ENCODE measurements at places on chromosomes 2 and 18. TPM values are rescaled to one million over a fixed set of nuclear protein-coding genes. Genes with fewer than 3 reads are reported as not detected.
A peak's percentile ranks its signal among the peaks of the same experiment; 100 is the strongest.

DNA sequence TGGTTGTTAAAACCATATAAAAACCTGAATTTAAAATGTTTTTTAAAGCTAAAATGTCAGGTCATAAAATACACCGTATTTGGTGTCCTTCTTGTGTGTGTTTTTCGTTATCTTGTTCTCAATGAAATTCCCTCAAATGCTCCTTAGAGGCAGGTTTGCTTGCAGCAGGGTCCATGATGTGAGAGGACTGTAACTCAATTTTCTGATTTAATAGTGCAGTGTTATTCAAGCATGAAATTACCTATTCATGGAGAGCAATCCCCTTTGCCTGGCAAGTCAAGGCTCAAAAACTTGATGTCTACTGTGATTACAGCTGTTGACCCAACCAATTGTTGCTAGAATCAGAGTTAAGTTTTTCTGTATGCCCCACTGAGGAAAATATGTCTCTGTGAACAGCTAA lies 318.2 kb downstream of the GALNT13 start:
- H3K4me1 ChIP-seq: no peaks in the 10 kb centered on the region
- H3K27me3 ChIP-seq: no peaks in the 10 kb centered on the region
- no peaks in the 10 kb centered on the region for H3K36me3 ChIP-seq
- DNase-seq: no peak
- no peak overlapping the region for H3K4me3 ChIP-seq

DNA sequence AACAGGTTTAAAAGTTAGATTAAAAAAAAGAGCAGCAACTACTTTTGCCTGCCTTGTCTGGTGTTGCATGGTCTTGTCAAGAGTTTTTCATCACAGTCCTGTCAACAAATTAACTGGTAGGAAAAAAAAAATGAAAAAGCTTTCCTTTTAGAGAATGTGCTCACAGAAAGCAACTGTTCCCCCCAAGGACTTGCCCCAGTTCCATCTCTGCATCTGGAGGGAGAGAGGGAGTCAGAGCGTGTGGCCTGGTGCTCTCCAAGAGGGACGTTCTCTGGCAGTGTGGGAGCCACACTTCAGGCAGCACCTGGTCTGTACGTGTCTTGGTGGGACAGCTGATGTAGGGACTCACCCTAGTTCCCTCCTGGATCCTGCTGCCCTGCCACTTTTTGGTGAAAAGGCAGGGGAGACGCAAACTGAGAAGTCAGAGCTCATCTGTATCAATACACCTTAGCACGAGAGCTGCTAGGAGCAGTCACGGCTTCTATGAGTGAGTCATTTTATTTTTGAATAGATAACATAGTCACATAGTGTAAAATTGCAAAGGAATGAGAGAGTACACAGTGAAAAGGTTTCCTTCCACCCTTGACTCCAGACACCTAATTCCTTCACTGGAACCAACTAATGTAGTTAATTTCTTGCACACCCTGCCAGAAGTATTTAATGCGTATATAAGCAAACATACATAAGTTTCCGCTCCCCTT lies 172.5 kb upstream of the MGAT5 start:
- no peaks in the 10 kb centered on the region for H3K27me3 ChIP-seq
- H3K27ac ChIP-seq: no peak overlapping the region
- H3K4me3 ChIP-seq: no peak overlapping the region
- no peak for DNase-seq
- no peaks in the 10 kb centered on the region for H3K4me1 ChIP-seq

- H3K4me3 ChIP-seq: no peak overlapping the region
- no peak for DNase-seq
- no peaks in the 10 kb centered on the region for H3K27me3 ChIP-seq
- no peaks in the 10 kb centered on the region for H3K36me3 ChIP-seq
Observed at GRCh38 chr18:13465476-13465875, 246.9 kb downstream of the LDLRAD4 start.

DNA sequence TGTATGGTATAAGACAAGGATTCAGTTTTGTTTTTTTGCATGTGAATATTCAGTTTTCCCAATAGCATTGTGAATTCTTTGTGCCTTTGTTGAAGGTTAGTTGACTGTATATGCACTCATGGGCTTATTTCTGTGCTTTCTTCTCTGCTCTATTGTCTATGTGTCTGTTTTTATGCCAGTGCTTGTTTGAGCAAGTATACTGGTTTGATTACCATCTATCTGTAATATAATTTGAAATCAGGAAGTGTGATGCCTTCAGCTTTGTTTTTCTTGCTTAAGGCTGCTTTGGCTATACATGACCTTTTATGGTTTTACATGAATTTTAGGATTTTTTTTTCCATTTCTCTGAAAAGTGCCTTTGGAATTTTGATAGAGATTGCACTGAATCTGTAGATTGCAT lies 23.5 kb downstream of the COLEC11 start:
- no peak overlapping the region for H3K4me3 ChIP-seq
- H3K4me1 ChIP-seq: no peaks in the 10 kb centered on the region
- DNase-seq: no peak
- no peak overlapping the region for H3K27ac ChIP-seq

SLC9A2 gene
- total RNA-seq: 1.1 TPM

GRCh38 chr2:122340246-122340645 lies 584.8 kb downstream of the TSN start:
- H3K4me3 ChIP-seq: no peak overlapping the region
- no peaks in the 10 kb centered on the region for H3K36me3 ChIP-seq
- no peak for DNase-seq
- H3K27me3 ChIP-seq: no peaks in the 10 kb centered on the region
- H3K27ac ChIP-seq: no peak overlapping the region

IL36B gene
- total RNA-seq: not detected

GRCh38 chr2:172440795-172441194 lies 13.4 kb downstream of the ITGA6 start:
- no peaks in the 10 kb centered on the region for H3K36me3 ChIP-seq
- no peak overlapping the region for H3K27ac ChIP-seq
- DNase-seq: no peak
- H3K27me3 ChIP-seq: no peaks in the 10 kb centered on the region

DNA sequence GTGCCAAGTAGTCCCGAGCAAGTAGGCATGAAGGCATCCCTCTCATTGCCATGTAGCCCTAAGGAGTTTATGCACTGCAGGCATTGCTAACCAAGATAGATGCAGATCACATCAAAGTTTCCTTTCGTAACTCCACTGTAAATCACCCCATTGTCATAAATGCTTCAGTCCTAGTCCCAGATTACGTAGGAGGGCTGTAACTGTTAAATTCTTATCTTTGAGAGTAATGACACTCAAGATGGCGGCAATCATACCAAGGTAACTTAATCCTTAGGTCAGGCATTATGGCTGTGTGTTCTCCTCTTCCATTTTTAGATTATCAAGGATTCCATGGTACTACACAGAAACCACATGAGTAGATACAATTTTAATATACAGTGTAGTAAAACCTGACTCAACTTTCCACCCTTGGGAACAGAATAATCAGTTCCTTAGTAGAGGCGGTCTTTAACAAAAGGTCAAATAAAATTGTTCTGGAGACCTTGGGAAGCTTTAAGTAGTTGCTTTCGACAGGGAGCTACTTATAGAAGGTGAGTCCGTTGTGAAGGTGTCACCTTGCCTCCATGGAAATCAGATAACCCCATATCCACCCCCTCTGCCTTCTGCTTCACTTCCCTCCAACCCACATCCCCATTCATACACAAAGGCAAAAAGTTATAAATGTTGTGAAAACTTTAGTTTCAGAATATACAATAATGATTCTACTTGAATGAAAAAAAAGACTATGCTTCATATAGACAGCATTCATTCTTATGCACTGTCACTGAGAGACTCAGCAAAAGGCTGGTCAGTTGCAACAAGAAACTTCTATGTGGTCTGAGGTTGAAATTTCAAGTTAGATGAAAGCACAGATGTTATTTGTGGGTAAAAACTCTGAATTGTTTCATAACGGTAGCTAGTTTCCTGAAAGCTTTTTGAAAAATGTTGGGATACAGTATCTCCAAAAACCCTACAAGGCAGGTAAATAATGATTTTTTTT lies 64.8 kb upstream of the GALNT5 start:
- no peak overlapping the region for H3K27ac ChIP-seq
- no peaks in the 10 kb centered on the region for H3K27me3 ChIP-seq
- H3K4me3 ChIP-seq: no peak overlapping the region
- H3K36me3 ChIP-seq: no peaks in the 10 kb centered on the region
- DNase-seq: no peak

GRCh38 chr2:100921685-100922161 lies 80.4 kb upstream of the RPL31 start:
- H3K27me3 ChIP-seq: no peaks in the 10 kb centered on the region
- DNase-seq: no peak
- no peak overlapping the region for H3K27ac ChIP-seq
- no peak overlapping the region for H3K4me3 ChIP-seq
- no peaks in the 10 kb centered on the region for H3K36me3 ChIP-seq

TNS1 gene
- 456 TPM for total RNA-seq

GRCh38 chr18:39909706-39910105 lies 2045.3 kb upstream of the PIK3C3 start:
- H3K27me3 ChIP-seq: no peaks in the 10 kb centered on the region
- DNase-seq: no peak
- H3K36me3 ChIP-seq: no peaks in the 10 kb centered on the region
- H3K27ac ChIP-seq: no peak overlapping the region

- H3K36me3 ChIP-seq: no peaks in the 10 kb centered on the region
- DNase-seq: no peak
- H3K4me3 ChIP-seq: no peak overlapping the region
- H3K27me3 ChIP-seq: no peaks in the 10 kb centered on the region
- no peak overlapping the region for H3K27ac ChIP-seq
- no peaks in the 10 kb centered on the region for H3K4me1 ChIP-seq
Observed at GRCh38 chr2:206736935-206737334, 18.7 kb upstream of the DYTN start.

DNA sequence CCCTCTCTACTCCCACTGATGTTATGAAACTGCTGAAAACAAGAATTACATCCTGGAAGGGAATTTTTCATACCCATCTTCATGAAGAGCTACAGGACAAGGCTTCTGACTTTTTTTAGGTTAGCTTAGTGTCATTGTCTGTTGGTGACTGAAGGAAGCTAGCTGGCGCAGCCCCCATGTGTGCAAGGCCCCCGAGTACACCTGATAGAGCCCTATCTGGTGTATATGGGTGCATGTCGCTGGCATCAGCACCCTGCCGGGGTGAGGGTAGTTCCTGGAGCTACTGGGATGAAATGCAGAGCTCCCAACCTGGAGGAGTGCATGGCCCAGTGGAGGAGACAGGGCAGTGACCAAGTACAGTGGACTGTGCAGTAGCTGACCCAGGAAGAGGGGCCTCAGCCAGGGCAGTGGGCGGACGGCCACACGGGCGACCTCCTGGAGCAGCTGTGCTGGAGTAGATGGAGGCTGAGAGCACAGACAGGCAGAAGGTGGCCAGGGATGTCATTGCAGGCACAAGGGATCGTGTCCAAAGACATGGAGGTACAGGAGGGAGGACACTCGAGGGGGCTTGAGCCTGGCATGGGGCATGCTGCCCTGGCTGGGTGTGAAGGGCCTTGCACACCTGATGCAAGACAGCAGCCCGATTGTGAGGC lies 12.1 kb downstream of the IMPA2 start:
- no peak for DNase-seq
- H3K4me3 ChIP-seq: no peak overlapping the region
- H3K36me3 ChIP-seq: no peaks in the 10 kb centered on the region
- peak overlapping the region; percentile 82 for H3K27ac ChIP-seq
- peaks cover 35% of the 10 kb centered on the region for H3K4me1 ChIP-seq

- no peaks in the 10 kb centered on the region for H3K36me3 ChIP-seq
- peak; percentile 44 for DNase-seq
- H3K4me3 ChIP-seq: peak overlapping the region; percentile 86
- H3K27ac ChIP-seq: peak overlapping the region; percentile 99
Observed at GRCh38 chr2:171159372-171160118, 1.1 kb downstream of the TLK1 start.

- no peak for DNase-seq
- H3K4me1 ChIP-seq: peaks cover 13% of the 10 kb centered on the region
- H3K36me3 ChIP-seq: no peaks in the 10 kb centered on the region
- H3K27ac ChIP-seq: no peak overlapping the region
- no peaks in the 10 kb centered on the region for H3K27me3 ChIP-seq
Observed at GRCh38 chr2:69571189-69571588, 72.3 kb downstream of the AAK1 start.

- no peak overlapping the region for H3K27ac ChIP-seq
- peaks cover 17% of the 10 kb centered on the region for H3K4me1 ChIP-seq
- H3K4me3 ChIP-seq: no peak overlapping the region
- H3K36me3 ChIP-seq: no peaks in the 10 kb centered on the region
Observed at GRCh38 chr2:38617301-38617700, 14.6 kb upstream of the HNRNPLL start.

BMP10 gene
- not detected for total RNA-seq

DNA sequence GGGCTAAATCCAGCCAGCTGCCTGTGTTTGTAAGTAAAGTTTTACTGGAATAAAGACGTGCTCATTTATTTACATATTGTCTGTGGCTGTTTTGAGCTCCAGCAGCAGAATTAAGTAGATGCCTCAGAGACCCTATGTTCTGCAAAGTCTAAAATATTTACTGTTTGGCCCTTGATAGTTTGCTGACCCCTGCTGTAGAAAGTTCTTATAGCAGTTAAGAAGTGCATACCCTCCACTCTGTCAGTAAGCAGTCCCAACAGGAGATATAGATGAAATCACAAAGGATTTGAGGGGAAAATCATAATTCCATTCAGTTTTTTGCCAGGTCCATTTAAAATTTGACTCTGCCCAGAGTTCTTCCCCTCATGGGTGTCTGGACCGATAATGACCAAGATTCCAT lies 50.1 kb upstream of the ITM2C start:
- no peak for DNase-seq
- no peaks in the 10 kb centered on the region for H3K27me3 ChIP-seq
- H3K4me1 ChIP-seq: no peaks in the 10 kb centered on the region
- H3K4me3 ChIP-seq: no peak overlapping the region
- H3K27ac ChIP-seq: no peak overlapping the region
- peaks cover 40% of the 10 kb centered on the region for H3K36me3 ChIP-seq

DNA sequence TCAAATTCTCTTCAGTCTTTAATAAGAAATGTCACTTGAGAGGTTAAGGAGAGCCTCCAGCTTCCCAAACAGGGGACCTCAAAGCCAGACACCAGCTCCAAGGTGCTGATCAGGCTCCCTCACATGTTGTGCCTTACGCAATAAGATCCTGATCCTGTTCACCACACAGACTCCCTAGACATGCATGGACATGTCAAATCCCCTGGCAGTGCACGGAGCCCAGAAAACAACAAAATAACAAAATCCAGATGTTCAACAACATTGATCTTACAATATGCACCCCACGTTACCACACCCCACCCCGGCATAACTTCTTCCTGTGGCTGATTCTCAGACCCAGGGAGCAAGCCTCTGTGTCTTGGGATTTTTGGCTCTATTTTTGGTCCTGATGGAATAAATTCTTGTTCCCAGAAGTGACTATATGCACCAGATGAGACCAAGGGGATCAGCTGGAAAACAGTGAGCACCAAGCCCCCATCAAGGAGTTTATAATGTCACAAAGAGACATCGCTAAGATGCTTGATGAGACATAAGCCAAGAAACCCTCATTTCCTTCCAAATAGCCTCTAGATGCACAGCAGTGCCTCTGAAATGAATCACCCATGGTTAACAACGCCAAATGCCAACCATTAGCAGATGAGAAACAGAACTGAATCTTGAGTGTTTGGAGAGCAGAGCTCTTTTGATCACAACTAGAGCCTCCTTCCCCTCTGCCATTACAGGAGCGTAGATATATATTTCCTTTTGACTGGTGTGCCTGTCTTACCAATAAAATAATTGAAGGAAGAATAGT lies 198.2 kb downstream of the PRKCE start:
- no peaks in the 10 kb centered on the region for H3K4me1 ChIP-seq
- no peaks in the 10 kb centered on the region for H3K27me3 ChIP-seq
- H3K27ac ChIP-seq: no peak overlapping the region
- DNase-seq: no peak
- no peaks in the 10 kb centered on the region for H3K36me3 ChIP-seq

- H3K27ac ChIP-seq: no peak overlapping the region
- no peak for DNase-seq
- no peaks in the 10 kb centered on the region for H3K36me3 ChIP-seq
- H3K27me3 ChIP-seq: no peaks in the 10 kb centered on the region
- no peaks in the 10 kb centered on the region for H3K4me1 ChIP-seq
Observed at GRCh38 chr18:13397504-13398163, 179.1 kb downstream of the LDLRAD4 start.

Measured in upper lobe of left lung (tissue), 6 donors.